ENCODE measurements at places on chromosomes 6 and 20. TPM values are rescaled to one million over a fixed set of nuclear protein-coding genes. Genes with fewer than 3 reads are reported as not detected.

DNA sequence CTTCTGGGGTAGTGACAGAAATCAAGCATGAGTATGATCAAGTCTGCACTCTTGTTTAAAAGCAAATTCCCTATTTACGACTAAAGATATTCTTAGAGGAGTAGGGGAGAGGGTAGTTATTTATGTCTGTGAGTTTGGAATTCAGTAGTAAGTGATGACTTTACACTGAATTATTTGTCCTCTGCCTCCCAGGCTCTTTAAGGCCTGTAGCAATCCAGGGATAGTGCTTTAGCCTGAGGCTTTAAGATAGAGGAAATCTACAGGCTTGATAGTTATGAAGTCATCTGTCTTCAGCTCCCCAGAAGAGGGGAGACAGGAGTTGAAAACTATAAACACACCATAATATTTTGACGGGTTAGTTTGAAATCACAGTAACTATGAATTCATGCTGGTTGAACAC, 664.5 kb downstream of the EPM2A start:
- no peak overlapping the region for H3K27ac ChIP-seq
- H3K36me3 ChIP-seq, result no peaks in the 10 kb centered on the region
- H3K4me1 ChIP-seq, result no peaks in the 10 kb centered on the region
- no peak for DNase-seq

- no peak for DNase-seq
- no peak overlapping the region for H3K4me3 ChIP-seq
- H3K4me1 ChIP-seq, result peaks cover 6% of the 10 kb centered on the region
- H3K27me3 ChIP-seq, result no peaks in the 10 kb centered on the region
Measured at GRCh38 chr6:39980839-39981580, 46.7 kb upstream of the MOCS1 start.

DNA sequence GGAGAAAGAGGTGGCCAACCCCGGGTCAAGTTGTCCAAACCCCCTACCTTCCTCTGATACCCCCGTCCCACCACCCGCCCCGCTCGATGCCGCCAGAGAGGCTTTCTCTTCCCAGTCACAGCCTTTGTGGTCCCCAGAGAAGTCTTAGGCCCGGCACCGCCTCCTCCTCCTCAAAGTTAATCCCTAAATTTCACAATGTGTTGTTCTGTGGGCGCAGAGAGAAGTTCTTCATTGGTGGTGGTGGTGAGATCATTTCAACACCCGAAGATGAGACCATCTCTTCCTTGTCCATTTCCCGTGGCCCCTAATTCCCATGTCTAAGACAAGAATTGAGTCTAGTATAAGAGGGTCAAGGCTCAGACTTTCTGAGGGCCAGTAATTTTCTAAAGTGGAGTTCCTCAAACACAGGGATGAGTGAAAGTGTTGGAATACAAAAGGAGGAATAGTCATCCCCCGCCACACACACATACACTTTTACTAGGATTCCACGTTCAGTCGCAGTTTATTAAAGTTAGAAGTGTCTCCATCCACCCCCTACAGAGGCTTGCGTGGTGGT, 10.4 kb downstream of the TRIM31 start:
- H3K4me1 ChIP-seq, result peaks cover 31% of the 10 kb centered on the region
- H3K27ac ChIP-seq, result peak overlapping the region; percentile 51
- peak overlapping the region; percentile 49 for H3K4me3 ChIP-seq
- H3K36me3 ChIP-seq, result no peaks in the 10 kb centered on the region

DNA sequence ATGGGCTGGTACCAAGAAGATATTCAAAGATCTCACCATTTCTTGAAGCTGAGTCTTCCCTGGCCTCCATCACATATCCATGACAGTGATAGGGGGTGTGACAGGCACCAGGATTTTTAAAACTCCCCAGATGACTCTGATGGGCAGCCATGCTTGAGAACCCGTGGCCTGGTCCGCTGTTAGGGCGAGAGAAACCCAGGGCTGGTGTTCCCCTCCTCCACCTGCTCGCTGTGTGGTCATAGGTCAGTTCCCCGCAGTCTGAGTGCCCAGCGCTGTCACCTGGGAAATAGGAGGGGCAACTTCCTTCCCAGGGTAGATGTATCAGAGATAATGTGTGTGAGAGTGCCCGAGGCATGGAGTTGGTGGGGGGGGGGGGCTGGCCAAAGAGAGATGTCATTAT, 50.9 kb downstream of the TMEM242 start:
- H3K4me1 ChIP-seq, result peaks cover 19% of the 10 kb centered on the region
- no peak overlapping the region for H3K4me3 ChIP-seq
- H3K36me3 ChIP-seq, result no peaks in the 10 kb centered on the region
- no peak for DNase-seq
- H3K27me3 ChIP-seq, result no peaks in the 10 kb centered on the region
- no peak overlapping the region for H3K27ac ChIP-seq

DNA sequence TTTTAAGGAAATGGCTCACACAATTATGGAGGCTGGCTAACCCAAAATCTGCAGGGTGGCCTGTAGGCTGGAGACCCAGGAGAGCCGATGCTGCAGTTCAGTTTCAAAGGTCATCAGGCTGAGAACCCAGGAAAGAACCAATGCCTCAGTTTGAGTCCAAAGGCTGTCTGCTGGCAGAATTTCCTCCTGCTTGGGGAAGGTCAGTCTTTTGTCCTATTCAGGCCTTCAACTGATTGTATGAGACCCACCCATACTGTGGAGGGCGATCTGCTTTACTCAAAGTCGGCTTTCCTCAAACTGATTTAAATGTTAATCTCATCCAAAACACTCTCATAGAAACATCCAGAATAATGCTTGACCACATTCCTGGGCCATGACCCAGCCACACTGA, 189.7 kb upstream of the CDYL start:
- H3K27ac ChIP-seq, result no peak overlapping the region
- no peak overlapping the region for H3K4me3 ChIP-seq
- DNase-seq, result no peak
- no peaks in the 10 kb centered on the region for H3K36me3 ChIP-seq
- no peaks in the 10 kb centered on the region for H3K27me3 ChIP-seq

DNA sequence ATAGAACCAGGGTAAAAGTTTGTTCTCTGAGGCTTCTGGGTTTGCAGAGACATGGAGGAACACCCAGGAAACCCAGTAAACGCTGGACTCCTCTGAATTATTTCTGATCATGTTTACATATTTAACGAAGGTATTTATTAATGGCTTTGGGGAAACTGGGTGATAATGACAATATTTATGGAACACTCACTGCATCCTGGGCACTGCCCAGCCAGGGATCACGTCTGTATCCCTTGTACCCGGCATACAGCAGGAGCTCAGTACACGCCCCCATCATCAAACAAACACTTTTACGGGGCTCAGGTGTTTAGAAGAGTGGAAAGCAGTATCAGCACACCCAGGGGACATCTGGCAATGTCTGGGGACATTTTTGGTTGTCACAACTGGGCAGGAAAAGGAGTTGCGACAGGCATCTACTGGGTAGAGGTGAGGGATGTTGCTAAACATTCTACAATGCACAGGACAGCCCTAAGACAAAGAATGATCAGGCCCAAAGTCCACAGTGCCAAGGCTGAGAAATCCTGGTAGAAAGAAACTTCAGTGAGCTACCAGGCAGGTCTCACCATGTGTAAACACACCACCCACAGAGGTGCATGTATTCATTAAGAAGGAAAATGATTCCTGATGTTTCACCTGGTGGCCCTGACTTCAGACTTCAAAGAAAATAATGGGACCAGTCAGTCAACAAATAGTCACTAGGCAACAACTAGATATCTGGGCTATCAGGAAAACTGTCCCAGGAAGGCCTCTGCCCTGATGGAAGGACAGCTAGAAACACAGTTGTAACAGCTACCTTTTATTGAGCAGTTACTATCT, 35.3 kb downstream of the ZMYND8 start:
- H3K27ac ChIP-seq, result peak overlapping the region; percentile 99
- H3K36me3 ChIP-seq, result no peaks in the 10 kb centered on the region
- H3K4me1 ChIP-seq, result peaks cover 69% of the 10 kb centered on the region
- no peak overlapping the region for H3K4me3 ChIP-seq

GRCh38 chr20:59146780-59147565, 16.6 kb upstream of the ZNF831 start:
- H3K27me3 ChIP-seq, result no peaks in the 10 kb centered on the region
- peak overlapping the region; percentile 71 for H3K27ac ChIP-seq
- H3K4me3 ChIP-seq, result peak overlapping the region; percentile 25
- H3K4me1 ChIP-seq, result peaks cover 14% of the 10 kb centered on the region
- no peak for DNase-seq

GRCh38 chr6:80472271-80472670, 365.8 kb downstream of the BCKDHB start:
- H3K27me3 ChIP-seq, result no peaks in the 10 kb centered on the region
- H3K27ac ChIP-seq, result no peak overlapping the region
- no peaks in the 10 kb centered on the region for H3K36me3 ChIP-seq
- H3K4me3 ChIP-seq, result no peak overlapping the region
- no peaks in the 10 kb centered on the region for H3K4me1 ChIP-seq
- no peak for DNase-seq

- H3K36me3 ChIP-seq, result no peaks in the 10 kb centered on the region
- DNase-seq, result no peak
- no peak overlapping the region for H3K4me3 ChIP-seq
- peaks cover 12% of the 10 kb centered on the region for H3K27me3 ChIP-seq
Measured at GRCh38 chr20:17445543-17445942, 85.6 kb downstream of the BFSP1 start.

- DNase-seq, result no peak
- H3K36me3 ChIP-seq, result no peaks in the 10 kb centered on the region
- no peaks in the 10 kb centered on the region for H3K4me1 ChIP-seq
Measured at GRCh38 chr20:52454660-52455059, 263.1 kb upstream of the ZFP64 start.

DNA sequence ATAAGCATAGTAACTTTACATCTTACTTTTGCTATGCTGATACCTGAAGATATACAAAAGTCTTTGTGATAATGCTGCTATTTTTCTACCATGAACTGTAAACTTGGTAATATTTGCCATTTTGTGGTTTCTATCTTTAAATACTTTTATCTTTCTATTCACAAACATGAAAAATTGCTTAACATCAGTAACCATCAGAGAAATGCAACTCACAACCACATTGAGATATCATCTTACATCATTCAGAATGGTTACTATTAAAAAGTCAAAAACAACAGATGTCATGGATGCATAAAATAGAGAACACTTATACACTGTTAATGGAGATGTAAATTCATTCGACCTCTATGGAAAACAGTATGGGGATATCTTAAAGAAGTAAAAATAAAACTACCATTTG, 112.0 kb downstream of the TRDN start:
- no peaks in the 10 kb centered on the region for H3K27me3 ChIP-seq
- DNase-seq, result no peak

DNA sequence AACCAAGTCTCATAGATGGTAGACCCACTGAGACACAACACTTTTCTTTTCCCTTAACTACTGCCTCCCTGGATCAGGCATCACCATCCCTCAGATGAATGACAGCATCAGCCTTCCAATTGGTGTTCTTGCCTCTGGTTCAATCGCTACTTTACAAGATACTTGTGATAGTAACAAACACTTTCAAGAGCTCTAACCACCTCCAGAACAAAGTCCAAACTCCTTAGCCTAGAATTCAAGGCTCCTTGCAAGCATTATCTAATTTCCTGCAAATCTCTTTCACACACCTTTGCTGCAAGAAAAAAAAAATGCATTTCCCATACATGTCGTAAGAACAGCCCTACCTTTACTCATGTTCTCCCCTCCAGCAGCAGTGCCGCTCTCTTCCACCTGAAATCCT, 33.1 kb downstream of the RALGAPA2 start:
- no peak overlapping the region for H3K27ac ChIP-seq
- no peaks in the 10 kb centered on the region for H3K27me3 ChIP-seq
- H3K4me3 ChIP-seq, result no peak overlapping the region
- peaks cover 8% of the 10 kb centered on the region for H3K36me3 ChIP-seq

DNA sequence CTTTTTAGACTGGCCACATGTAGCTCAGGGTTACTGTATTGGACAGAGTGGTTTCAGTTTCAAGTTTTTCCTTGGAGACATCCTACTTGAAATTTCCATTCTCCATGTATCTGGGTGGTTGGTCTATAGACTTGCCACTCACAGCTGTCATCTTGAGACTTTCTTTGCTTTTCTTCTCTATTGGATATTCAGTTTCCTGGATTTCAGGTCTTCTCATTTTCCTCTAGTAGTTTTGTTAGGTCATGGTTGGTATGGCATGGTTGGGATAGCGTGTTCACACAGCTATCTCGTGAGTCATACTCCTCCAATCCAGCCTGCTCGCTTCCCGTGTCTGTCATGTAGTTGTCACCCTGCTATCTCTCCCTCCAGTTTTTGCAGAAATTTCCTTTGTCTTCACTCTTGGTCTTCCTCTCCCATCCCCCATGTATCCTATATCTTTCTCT, 48.3 kb downstream of the PTPN1 start:
- no peak for DNase-seq
- H3K27ac ChIP-seq, result no peak overlapping the region
- H3K27me3 ChIP-seq, result no peaks in the 10 kb centered on the region
- H3K4me1 ChIP-seq, result peaks cover 26% of the 10 kb centered on the region
- peaks cover 27% of the 10 kb centered on the region for H3K36me3 ChIP-seq

GRCh38 chr6:139748353-139749146, 374.1 kb upstream of the CITED2 start:
- DNase-seq, result no peak
- H3K27me3 ChIP-seq, result no peaks in the 10 kb centered on the region
- H3K4me1 ChIP-seq, result peaks cover 15% of the 10 kb centered on the region
- H3K4me3 ChIP-seq, result no peak overlapping the region
- H3K27ac ChIP-seq, result no peak overlapping the region

- peak overlapping the region; percentile 30 for H3K27ac ChIP-seq
- no peaks in the 10 kb centered on the region for H3K4me1 ChIP-seq
- no peaks in the 10 kb centered on the region for H3K27me3 ChIP-seq
- H3K36me3 ChIP-seq, result peaks cover 3% of the 10 kb centered on the region
- no peak overlapping the region for H3K4me3 ChIP-seq
Measured at GRCh38 chr6:158068893-158069799, 87.5 kb downstream of the SYNJ2 start.

DNA sequence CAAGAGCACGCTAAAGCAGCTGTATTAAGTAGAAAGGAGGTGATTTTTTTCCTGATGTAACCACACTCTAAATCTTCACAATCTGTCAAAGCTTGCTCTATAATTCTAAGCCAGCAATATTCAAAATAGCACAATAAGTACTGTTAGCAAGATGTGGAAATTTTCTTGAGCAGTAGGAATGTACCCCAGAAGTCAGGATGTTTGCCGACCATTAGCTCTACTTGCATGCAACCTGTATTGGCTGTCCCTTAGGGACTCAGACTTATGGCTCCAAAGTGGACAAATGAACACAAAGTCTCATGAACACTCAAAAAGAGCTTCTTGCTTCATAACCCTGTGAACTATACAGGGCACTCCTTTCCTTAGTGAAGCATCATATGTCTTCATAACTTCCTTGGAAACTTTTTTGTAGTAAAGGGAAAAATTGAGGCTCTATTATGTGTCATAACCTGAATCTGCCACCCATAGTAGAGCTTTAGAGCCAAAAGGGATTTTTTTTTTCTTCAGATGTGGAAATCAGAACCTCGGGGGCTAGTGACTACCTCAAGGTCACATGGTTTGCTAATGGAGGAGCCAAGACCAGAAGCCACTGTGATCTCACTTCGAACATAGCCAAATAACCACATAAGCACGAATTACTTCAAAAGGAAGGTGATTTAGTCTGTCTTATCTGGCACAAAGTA, 54.5 kb downstream of the ADGRG6 start:
- DNase-seq, result no peak
- H3K27me3 ChIP-seq, result no peaks in the 10 kb centered on the region
- no peak overlapping the region for H3K27ac ChIP-seq
- H3K4me1 ChIP-seq, result no peaks in the 10 kb centered on the region
- H3K4me3 ChIP-seq, result no peak overlapping the region

GRCh38 chr6:29112135-29112534, 4.3 kb downstream of the OR2J3 start:
- H3K4me1 ChIP-seq, result no peaks in the 10 kb centered on the region
- no peak for DNase-seq
- no peaks in the 10 kb centered on the region for H3K36me3 ChIP-seq
- no peaks in the 10 kb centered on the region for H3K27me3 ChIP-seq
- H3K4me3 ChIP-seq, result no peak overlapping the region

The RNF182 gene
- 6.1 TPM for total RNA-seq

The HLA-DRB1 gene
- 335 TPM for total RNA-seq

The SMIM29 gene
- total RNA-seq, result 32.6 TPM

The SYCP2 gene
- 1.9 TPM for total RNA-seq

The DNAH8 gene
- 0.17 TPM for total RNA-seq

Measured in upper lobe of right lung (tissue), 1 donor.